ENCODE measurements at places on chromosomes 7 and 10.

GRCh38 chr7:101602082-101602481 is 27.0 kb downstream of the MYL10 start:
- DNase-seq, result no peak

- peak; percentile 31 for DNase-seq
These were observed 102.5 kb downstream of the APBB1IP start for GRCh38 chr10:26540601-26541000.

DNA sequence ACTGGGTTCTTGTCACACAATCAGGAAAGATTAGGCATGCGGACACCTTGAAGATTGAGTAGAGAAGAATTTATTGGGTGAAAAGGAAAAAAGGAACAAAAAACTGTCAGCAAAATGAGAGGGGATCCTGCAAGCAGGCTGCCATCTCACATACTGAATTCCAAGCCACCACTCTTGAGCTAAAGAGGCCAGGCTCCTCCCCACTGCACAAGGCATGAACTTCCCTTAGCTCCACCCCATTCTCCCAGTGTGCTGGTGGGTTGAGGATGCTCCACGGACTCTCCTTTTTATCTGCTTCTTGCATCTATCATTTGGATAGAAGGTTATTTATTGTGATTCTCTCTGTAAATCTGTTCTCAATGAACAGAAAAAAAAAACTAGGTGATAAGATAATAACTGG is 79.6 kb downstream of the ANKRD7 start:
- no peak for DNase-seq

DNA sequence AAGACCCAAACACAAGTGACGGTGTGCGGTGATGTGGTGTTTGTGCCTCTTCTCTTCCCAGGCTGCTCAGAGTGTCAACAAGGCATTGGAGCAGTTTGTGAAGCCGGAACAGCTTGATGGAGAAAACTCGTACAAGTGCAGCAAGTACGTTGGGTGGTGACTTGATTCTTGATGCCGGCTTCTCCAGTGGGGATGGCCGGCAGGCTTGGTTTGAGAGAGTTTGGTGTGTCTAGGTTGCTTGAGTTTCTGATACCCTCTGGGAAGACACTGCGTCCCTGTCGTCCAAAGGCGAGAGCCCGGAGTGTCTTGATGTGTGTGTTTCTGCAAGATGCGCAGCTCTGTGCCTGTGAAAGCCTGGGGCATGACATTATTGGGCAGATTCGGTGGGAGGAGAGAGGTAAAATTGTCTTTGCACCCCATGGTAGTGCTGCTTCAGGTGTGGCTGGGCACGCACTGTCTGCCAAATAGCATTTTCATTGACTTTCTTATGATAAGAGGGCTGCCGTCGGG is 111.8 kb downstream of the ANKRD61 start:
- no peak for DNase-seq

GRCh38 chr7:66344166-66344565 is 139.0 kb downstream of the TPST1 start:
- no peak for DNase-seq

Measured in thymus (tissue), 14 donors.